Activated CD8-positive, alpha-beta memory T cell treated with anti-CD3 and anti-CD28 coated beads for 4 hours (primary cell): ENCODE measurements at places on chromosomes 1 and 21.

DNA sequence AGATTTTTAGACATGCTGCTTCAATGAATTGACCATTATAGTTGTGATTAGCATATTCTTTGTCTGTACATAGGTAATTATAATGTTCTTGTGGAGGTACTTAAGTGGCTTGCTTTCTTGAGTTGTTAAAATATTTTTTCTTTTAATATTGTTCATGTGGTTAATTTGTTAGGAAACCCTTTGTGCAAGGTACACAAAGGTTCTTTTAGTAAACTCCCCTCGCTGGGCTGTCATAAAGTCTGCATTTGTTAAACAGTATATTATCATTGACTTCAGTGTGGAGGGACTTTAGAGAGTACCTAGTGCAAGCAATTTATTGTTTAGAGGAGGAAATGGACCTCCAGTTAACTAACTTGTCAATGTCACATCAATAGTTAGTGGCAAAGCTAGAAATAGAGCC lies 52.5 kb downstream of the DISP1 start:
- DNase-seq: no peak

DNA sequence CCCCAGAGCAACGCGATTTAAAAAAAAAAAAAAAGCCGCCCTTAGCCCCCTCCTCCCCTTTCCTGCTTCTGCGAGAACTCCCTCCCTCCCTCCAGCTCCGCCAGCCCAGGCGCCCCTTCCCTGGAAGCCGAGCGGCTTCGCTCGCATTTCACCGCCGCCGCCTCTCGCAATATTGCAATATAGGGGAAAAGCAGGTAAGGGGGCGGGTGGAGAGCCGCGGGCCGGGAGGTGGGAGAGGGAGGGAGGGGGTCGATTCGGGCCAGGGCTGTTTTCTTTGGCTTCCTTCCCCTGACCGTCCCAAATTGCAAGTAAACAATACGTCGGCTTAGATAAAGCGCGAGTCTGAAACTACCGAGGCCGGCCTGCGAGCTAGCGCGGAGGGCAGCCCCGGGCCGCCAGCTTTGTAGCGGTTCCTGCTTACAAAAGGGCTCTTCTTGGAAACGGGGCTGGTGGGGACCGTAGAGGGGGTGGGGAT lies 408 bp downstream of the LMO4 start:
- DNase-seq: no peak

DNA sequence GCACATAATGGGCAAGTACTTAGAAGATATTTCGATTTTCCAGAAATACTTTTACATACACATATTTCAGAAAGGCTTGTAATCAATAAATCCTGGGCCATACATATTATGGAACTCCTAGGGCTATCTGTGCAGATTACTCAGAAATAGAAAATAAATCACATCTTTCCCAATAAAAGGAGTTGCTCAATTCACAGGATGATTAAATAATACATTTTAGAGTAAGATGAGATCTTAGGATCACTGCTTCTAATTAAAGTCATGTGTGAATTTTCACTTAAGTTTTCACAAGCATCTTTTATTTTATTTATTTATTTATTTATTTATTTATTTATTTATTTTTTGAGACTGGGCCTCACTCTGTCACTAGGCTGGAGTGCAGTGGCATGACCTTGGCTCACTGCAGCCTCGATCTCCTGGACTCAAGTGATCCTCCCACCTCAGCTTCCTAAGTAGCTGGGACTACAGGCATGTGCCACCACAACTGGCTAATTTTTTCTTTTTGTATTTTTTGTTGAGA lies 144.2 kb downstream of the HIVEP3 start:
- no peak for DNase-seq

DNA sequence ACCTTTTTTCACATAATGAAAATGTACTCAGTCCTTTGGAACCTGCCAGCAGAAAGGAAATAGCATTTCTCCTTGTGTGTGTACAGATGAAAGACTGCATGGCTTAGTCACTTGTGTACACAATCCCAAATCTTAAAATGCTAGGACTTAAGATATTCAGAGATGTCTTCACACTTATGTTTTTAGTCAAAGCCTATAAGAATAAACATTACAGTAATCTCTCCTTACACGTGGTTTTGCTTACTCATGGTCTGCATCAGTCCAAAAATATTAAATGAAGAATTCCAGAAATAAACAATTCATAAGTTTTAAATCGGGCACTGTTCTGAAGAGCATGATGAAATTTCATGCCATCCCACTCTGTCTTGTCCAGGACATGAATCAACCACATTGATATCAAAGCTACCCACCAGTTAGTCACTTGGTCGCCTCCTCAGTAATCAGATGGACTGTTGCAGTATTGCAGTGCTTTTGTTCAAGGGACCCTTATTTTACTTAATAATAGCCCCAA lies 75.7 kb upstream of the RRP15 start:
- no peak for DNase-seq

- DNase-seq: no peak
Observed at GRCh38 chr1:152645146-152645545, 18.0 kb upstream of the LCE2D start.

DNA sequence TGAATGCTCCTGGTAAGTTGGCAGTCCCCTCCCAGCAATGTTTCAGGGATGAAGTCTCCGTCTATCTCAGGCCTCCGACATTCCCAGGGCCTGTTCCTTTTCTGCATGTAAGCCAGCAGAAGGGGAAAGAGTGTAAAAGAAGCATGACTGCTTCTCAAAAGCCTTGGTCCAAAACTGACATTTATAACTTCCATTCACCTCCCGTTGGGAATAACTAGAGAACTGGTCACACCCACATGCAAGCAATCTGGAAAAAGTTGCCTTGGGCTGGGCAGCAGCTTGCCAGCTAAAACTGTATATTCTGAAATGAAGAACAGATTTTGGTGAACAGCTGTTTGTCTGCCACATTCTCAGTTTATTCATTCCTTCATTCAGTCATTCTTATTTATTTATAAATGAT lies 24.2 kb upstream of the NPL start:
- no peak for DNase-seq

DNA sequence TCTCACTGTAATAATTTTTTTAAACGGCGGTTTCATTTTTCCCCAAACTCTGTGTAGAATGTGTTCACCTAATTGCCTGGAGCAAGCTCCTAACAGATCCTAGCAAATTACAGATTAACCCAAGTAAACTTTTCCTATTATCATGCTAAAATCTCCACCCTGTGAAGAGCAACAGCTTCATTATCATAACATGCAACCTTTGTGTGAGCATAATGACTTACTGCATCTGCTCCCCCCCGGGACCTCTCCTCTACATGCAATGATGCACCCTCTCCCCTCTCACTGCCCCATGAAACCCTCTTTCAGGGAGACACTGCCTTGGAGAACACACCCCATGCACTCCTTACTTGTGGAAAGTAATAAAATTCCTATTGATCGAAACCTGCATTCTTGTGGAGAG lies 717.0 kb upstream of the TMPRSS15 start:
- DNase-seq: no peak

GRCh38 chr1:81921851-81922462 lies 121.2 kb downstream of the ADGRL2 start:
- DNase-seq: no peak

GRCh38 chr1:43550598-43551246 lies 20.0 kb downstream of the PTPRF start:
- no peak for DNase-seq

- DNase-seq: no peak
Observed at GRCh38 chr1:205541161-205541886, 36.9 kb downstream of the CDK18 start.

DNA sequence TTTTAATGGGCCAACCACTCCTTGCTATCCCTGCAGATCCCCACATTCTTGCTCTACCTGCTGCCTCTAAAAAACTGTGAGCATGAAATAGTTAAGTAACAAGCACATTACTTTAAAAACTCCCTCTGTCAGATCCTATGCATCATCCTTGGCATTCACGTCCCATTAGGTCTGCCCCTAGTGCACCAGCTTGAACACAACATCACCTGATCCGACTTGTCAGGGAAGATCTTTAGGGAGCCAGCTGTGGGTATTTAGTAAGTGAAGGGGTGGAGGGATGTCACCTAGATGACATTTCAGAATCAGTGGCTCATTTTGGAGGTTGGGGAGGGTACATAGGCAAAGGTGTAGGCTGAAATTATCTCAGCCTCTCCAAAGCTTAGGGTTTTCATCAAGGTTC lies 33.5 kb downstream of the RXRG start:
- DNase-seq: no peak

DNA sequence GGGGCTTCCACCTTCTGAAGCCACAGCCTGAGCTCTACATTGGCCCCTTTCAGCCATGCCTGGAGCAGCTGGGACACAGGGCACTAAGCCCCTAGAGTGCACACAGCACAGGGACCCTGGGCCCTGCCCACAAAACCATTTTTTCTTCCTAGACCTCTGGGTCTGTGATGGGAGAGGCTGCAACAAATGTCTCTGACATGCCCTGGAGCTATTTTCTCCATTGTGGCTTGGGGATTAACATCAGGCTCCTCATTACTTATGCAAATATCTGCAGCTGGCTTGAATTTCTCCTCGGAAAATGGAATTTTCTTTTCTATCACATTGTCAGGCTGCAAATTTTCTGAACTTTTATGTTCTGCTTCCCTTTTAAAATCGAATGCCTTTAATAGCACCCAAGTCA lies 795.7 kb downstream of the LTN1 start:
- no peak for DNase-seq

DNA sequence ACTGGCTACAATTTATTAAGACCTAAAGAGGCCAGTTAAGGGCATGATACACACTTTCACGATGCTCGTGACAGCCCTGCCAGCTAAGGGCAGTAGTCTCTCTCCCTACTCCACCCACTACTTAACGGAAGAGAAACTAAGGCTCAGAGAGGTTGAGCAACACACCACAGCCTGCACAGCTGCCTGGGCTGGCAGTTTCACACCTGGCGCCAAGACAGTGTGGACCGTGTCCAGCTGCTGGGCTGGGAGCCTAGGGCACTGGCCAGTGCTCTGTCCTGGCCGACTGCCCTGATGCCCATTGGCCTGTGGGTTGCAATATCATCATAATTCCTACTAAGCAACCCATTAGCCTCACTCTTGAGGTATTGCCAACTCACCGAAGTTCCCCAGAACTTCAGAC lies 27.6 kb downstream of the TENT5C start:
- no peak for DNase-seq

DNA sequence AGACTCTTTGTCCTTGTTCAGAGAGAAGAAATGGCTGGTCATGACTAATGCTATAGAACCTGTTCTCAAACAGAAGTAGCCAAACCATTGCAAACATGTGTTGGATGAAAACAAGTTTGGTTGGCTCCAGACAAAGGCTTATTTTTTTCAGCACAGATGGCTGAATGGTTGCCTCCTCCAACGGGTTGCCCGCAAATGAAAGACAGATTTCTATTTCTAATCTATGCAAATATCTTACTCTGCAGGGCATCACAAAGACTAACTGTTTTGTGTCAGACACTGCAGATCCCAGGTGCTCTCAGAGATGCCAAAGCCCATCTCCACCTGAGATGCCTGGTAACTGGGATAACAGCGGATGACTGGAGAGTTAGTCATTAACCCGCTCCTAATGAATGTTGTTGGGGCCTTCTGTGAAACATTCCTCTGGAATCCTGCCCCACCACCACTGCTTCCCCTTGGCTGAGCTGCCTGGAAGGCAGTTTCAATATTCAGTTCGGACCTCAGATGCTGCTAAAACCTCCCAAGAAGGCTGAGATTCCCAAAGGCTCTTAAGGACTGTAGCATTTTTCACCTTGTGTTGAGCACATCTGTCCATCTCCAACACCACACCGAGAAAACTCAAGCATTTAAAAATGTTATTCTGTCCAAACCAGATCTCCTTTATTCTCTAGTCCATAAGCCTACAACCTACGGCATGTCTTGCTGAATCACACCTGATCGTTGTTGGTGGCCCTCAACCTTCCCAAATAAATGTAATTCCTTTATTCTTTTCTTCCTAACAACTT lies 104.4 kb downstream of the PTPN14 start:
- DNase-seq: no peak

GRCh38 chr1:81296601-81297000 lies 504.1 kb upstream of the ADGRL2 start:
- no peak for DNase-seq

DNA sequence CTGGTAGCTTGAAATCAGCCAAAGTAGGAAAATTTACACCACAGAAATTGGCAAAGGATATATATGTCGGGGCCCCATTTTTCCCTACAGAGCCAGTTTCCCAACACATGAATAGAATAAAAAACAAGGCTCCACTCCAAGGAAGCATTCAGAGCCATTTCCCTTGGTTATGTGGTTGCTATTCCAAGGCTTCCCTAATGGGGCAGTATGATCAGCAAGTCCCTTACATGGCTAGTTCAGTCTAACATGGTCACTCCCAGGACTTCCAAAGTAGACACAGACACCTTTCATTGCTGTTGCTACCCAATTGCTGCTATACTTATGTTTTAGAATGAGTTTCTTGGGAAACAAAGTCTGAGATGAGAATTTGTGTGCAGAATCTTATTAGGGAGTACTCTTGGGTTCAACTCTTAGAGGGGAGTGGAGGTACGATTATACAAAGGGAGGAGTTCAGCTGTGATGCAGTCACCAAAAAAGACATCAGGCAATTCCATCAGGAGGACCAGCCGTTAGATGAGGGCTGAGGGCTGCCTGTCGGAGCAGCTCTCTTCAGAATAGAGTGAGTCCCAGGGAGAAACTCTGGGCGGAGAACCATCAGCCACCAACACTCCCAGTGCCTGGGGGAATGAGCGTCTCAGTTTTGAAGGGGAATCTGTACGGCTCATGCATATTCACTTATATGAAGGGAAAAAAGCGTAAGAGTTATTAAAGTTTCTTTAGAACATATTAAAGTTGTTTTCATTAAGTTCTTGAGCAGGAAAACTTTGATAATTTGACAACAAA lies 92.9 kb downstream of the C21orf91 start:
- no peak for DNase-seq

DNA sequence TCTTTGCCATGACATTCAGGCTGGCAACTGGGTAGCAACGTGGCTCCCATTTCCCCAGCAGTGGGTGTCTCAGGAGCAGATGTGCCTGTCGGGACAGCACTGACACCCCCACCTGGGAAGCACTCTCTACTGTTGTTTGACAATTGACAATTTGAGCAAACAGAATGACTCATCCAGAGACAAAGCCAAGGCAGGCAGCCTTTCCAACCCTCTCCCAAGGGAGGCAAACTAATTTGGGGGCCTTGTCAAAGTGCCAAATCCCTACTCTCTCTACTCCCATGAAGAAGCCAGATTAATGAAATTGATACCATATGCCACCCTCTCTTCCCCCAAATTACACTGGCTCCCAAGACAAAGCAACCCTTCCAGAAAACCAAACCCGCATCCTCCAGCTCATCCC lies 65.6 kb downstream of the GRIK3 start:
- no peak for DNase-seq

DNA sequence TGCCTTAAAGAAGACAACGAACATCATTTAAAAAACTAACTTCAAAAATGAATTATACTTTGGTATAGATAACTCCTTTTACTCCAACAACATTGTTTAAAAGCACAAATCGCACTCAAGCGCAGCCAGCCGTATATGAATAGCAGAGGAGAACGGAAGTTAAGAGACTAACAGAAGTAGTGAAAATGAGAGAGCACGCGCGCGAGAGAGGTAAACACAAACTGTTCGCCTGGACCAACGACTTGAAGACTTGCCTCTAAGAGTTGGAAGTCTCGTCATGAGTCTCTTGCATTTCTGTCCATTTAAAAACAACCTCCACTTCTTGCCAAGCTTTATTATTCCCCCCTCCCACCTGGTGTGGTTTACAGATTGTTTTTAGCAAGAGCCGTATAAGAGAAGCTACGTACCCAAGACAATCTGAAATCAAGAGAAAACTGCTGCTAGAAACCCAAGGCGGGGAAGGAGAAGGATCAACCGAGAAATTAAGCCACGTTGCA lies 479 bp downstream of the SELENOF start:
- no peak for DNase-seq

GRCh38 chr21:35053356-35054096 lies 4.4 kb upstream of the RUNX1 start:
- no peak for DNase-seq

GRCh38 chr1:173410794-173411236 lies 66.3 kb upstream of the PRDX6 start:
- DNase-seq: no peak
